Stimulated activated CD8-positive, alpha-beta memory T cell treated with anti-CD3 and anti-CD28 coated beads, Interleukin-2, amount 100 ng/mL, for 1 hour (primary cell): ENCODE measurements at places on chromosomes 1 and 21.

DNA sequence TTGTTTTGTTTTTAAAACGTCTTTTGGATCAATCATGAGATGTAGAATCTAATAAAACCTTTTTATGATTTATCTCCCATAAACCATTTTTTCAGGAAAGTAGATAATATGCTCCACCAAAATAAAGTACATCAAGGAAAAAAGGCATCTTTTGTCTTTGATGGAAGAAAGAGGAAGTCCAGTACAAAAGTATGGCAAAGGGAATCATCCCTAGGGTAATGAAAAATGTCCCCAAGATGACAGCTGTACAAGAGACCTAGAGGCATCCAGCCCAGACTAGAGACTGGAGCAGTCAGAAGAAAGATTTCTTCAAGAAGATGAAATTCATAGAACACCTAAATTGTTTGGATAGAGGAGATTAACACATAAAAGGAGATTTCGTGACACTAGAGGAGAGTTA is 32.3 kb upstream of the GFI1 start:
- DNase-seq, result no peak

GRCh38 chr1:39346872-39347271 is 142.4 kb downstream of the MACF1 start:
- no peak for DNase-seq

DNA sequence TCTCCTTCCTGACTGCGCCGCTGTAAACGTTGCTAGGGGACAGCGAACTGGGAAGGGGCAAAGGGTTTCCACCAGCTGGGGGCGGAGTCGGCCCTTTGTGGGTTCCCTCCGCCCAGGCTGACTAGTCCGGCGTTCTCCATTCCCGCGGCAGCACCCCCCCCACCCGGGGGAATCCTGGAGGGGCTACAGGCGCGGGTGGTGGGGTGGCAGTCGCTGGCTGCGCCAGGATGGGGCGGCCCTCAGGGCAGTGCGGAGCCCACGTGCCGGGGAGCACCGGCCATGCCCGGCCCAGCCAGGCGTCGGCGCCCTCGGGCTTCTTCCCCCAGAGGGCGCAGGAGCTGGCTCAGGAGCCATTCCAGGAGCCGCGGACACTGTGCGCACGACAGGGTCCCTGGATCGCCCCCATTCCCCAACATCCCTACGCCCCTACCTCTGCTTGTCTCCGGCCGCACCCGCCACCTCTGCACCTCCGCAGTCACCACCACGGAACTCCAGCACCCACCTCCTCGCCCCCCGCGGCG is 476 bp downstream of the BATF3 start:
- DNase-seq, result no peak

GRCh38 chr1:245682638-245683628 is 528.1 kb downstream of the KIF26B start:
- no peak for DNase-seq
